ENCODE measurements at places on chromosomes 11 and 22.

DNA sequence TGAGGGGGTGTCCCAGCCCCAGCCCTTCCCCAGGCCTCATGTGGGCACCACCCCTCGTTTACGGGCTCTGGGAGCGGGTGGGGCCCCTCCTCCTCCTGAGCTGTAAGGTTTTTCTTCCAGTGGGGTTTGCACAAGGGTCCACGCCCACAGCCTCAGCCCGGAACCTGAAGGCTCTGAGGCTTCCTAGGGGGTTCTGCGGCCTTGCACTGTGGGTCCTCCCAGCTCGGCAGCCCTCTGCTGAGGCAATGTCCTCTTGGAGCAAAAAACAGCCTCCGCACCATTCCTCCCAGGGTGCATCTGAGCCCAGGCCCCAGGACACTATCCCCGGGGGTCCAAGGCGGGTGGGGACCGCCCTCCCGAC lies 14.1 kb downstream of the H19 start:
- no peak for DNase-seq

DNA sequence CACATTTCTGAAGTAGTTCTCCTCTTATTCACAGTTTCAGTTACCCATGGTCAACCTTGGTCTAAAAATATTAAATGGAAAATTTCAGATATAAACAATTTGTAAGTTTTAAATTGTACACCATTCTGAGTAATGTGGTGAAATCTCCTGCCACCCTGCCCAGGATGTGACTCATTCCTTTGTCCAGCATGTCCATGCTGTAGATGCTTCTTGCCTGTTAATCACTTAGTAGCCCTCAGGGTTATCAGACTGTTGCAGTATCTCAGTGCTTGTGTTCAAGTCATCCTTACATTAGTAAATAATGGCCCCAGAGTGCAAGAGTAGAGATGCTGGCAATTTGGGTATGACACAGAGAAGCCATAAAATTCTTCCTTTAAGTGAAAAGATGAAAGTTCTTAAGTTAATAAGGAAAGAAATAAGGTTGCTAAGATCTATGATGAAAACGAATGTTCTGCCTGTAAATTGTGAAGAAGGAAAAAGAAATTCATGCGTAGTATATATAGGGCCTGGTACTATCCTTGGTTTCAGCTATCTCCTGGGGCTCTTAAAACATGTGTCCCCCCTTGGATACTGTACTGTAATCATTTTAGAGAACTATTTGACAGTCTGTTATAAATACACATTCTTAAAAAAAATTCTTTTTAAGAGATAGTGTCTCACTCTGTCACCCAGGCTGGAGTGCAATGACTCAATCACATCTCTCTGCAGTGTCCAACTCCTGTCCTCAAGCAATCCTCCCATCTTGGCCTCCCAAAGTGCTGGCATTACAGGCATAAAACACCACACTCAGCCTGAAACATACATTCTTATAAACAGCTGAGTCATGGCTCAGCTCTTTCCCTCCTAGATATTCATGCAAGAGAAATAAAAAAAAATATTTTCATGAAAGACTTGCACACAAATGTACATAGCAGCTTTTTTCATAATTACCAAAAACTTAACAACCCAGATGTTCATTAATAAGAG lies 31.3 kb downstream of the MTNR1B start:
- peak; percentile 64 for DNase-seq

DNA sequence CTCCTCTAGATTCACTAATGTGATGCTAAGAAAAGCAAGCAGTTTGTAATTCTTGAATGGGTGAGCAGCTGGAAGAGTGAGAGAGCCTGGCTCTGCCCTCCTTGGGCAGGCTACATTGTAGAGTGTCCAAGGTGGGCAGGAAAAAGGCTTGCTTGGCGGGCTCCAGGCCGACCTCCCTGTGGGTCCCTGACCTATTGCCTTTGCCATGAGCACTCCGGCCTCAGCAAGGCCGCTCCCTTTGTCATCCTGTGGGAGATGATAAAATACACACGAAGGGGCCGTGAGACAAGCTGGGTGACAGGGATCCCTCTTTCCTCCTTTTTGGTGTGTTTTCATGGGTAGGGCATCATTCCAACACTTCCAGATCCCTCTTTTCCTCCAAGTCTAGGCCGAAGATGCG lies 41.8 kb downstream of the TIMP3 start:
- no peak for DNase-seq

GRCh38 chr22:38947321-38948140 lies 9.9 kb upstream of the APOBEC3A start:
- no peak for DNase-seq

- DNase-seq: no peak
These were observed 87.3 kb upstream of the MYO18B start for GRCh38 chr22:25654676-25655075.

DNA sequence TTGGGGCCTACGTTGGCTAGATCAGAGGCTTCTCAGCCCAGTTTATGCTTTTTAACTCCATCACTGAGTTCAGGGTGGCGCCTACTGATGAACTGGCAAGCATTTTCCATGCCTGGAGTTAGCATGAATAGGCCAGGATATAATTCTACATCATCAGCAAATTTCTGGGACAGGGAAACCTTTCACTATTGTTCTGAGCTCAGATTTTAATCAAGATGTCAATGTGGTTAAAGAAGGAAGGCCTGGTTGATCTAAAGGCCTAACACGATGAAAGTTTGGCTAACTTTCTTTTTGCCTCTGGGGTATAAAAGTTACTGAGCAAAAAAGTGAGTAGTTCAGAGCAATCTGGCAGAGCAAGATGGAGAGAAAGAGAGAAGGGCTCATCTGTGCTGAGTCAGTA lies 21.7 kb upstream of the IFITM3 start:
- no peak for DNase-seq

- DNase-seq: peak; percentile 57
These were observed 579 bp upstream of the RASD2 start for GRCh38 chr22:35539910-35540594.
